ENCODE measurements at places on chromosomes 16 and 17.

- no peak for DNase-seq
Observed at GRCh38 chr17:15892731-15893657, 51.9 kb upstream of the ADORA2B start.

DNA sequence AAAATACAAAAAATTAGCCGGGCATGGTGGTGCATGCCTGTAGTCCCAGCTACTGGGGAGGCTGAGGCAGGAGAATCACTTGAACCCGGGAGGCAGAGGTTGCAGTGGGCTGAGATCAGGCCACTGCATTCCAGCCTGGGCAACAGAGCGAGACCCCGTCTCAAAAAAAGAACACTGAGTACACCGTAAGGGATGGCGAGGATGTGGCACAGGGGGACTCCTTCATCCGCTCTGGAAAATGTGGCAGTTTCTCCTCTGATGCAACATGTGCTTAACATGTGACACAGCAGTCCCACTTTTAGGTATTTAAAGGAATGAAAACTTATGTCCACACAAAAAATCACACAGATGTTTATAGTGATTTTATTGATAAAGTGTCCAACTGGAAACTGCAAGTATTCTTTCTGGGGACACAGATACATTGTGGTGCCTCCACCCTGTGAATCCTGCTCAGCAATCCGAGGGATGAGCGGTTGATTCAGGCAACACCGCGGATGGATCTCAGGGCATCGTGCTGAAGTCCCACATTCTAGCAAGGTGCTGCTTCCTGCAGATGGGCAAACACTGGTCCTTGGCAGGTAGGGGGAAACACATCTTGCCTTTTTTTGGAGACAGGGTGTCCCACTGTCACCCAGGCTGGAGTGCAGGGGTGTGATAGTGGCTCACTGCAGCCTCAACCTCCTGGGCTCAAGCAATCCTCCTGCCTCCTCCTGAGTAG lies 3.5 kb upstream of the C16orf95 start:
- no peak for DNase-seq

- DNase-seq = peak; percentile 60
Observed at GRCh38 chr16:69329369-69330285, 761 bp downstream of the PDF start.

DNA sequence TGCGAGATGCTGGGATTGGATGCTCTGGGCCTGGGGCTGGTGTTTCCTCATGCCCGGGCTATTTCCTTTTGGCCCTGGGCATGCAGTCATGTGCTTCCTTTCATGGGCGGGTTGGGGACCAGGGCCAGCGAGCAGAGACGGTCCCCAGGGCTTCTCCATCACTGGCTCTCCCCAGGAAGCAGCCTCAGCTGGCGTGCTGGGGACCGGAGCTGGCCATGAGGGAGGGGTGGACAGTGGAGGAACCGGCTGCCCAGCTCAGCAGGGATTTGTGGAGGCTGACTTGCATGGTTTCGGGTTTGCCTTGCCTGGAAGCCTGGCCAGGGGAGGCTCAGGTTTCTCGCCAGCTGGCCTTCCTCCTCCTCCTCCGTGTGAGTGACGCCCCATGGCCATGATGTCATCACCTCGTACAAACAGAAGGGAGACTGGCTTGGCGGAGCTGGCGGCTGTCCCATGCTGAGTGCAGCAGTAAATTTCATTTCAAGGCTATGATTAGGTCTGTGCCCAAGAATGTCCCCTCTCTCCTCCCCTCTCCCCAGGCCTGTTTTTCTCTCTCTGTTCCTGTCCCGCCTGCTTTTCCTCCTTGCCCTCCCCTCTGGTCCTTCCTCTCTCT lies 8.9 kb upstream of the TIMP2 start:
- DNase-seq = no peak

DNA sequence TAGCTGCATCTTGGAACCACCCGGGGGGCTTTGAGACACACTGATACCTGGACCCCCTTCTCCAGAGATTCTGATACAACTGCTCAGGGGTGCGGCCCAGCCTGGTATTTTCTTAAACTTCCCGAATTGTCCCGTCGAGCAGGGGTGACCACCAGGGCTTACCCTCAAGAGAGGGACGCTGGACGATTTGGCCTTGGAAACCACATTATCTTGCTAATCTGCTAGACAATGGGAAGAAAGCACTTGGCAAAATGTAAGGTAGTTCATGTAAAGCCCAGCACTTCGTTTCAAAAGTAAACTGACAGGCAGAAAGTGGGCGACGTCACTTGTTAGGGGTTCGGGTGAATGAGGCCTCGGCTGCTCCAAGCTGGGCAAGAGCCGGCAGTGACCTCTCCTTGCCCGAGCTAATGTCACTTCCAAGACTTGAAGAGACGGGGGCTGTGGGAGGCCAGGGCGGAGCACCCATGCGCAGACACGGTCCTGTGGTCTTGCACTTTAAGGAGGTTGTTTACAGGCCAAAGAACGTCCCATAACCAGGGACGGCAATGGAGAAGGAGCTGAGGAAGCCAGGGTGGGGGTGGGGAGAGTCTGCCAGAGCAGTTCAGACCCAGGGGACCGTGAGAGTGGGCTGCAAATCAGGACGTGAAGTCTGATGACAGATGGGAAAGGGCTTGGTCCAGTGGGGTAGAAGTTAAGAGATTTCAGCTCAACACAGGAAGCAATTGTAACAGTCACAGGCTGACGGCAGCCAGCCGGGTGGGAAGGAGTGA lies 152.7 kb upstream of the GSE1 start:
- DNase-seq = no peak

DNA sequence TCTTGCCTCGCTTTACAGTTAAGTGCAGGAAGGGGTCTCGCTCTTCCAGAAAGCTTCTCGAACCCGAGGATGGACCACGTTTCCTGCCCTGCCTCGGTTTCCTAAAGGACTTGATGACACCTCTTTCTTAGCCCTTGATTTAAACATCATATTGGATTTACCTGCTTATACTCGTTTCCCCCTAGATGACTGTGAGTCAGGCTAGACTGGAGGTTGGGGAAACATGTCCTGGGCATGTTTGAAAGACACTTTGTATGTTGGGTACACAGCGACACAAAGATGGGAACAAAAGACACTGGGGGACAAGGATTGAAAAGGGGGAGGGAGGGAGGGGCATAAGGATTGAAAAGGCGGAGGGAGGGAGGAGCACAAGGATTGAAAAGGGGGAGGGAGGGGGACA lies 30.0 kb downstream of the SDK2 start:
- no peak for DNase-seq

- no peak for DNase-seq
Observed at GRCh38 chr16:84348386-84348888, 19.9 kb upstream of the ATP2C2 start.

GRCh38 chr17:42068979-42069378 lies 18.6 kb upstream of the C17orf113 start:
- no peak for DNase-seq

GRCh38 chr17:41655611-41656111 lies 31.3 kb upstream of the KRT17 start:
- DNase-seq = no peak

- DNase-seq = peak; percentile 33
Observed at GRCh38 chr17:48012151-48012520, 25.5 kb downstream of the COPZ2 start.

- no peak for DNase-seq
Observed at GRCh38 chr17:63120406-63120805, 154.4 kb downstream of the TANC2 start.

GRCh38 chr17:79621151-79621943 lies 10.5 kb upstream of the RBFOX3 start:
- DNase-seq = no peak

DNA sequence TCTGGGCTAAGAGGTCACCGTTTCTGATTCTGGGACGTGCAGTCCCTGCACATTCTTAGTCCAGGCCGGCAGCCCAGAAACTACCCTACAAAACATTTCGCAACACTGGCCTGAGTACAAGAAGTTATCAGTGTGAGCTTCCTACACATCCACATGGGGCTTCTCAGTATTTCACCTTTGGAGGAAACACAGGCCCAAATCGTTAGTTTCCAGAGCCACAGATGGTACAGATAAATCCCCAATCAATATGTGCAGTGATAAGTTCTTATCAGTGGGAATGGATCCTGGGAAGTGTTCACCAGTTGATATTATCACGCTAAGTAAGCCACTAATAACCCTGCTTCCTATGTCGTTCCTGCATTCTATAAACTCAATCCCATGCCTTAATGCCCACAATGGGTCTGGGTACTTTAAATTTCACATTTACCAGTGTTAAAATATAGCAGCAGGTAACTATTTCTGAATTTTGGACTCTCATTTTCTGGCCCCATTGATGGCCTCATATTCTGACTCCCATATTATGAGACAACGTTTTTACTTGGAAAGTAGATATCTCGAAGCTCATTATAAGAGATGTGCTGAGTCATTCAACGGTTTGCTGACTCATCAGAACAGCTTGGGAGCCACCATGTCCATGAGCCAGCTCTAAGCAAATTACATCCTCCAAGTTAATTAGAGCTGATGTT lies 370.2 kb upstream of the MAF start:
- DNase-seq = no peak

DNA sequence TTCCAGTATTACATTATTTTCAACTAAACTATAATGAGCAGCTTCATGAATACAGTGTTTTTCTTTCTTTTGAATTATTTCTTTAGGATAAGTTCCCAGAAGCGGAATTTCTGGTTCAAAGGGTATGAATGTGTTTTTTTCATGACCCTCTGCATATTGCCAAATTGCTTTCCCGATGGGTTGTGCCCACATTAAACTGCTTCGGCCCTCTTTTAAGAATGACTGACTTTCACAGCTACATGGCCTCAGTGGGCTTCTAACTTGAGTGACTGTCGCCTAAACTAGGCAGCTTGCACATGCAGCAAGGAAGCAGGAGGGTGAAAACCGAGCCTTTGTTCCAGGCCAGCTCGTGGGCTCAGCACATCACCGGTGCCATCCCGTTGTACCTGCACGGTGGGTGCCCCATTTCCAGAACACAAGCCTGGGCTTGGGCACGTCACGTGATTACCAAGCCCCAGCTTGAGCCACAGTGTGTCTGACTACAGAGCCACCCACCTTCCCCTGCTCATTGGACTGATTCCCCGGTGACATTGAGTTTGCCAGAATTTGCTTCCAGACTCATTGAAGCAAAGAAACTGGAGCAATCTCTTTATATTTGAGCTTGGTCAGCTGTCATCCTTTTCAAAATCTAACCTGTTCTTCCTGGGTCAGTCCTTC lies 112.8 kb downstream of the CLEC16A start:
- no peak for DNase-seq

DNA sequence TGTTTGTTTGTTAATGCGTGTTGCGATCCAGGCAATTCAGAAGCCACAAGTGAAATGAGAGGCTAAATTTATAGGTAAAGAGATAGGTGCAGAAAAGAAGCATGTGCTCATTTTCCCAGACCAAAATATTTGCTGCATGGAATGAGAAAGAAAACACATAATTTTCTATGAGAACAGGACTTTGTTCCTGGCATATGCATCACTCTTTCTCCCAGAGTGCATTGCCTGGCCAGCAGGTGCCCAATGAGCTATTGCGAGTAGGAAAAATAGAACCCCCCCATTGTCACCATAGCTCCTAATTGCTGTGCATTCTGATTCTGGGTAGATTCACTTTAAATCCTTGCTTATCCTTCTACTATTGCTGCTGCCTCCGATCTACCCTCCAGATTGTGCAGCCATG lies 410.4 kb downstream of the PMP22 start:
- DNase-seq = no peak

GRCh38 chr17:35345445-35345925 lies 27.9 kb downstream of the SLFN11 start:
- DNase-seq = no peak

- no peak for DNase-seq
Observed at GRCh38 chr16:11060842-11061241, 116.5 kb downstream of the CLEC16A start.

- DNase-seq = no peak
Observed at GRCh38 chr17:43888548-43888947, 18.8 kb downstream of the MPP2 start.

DNA sequence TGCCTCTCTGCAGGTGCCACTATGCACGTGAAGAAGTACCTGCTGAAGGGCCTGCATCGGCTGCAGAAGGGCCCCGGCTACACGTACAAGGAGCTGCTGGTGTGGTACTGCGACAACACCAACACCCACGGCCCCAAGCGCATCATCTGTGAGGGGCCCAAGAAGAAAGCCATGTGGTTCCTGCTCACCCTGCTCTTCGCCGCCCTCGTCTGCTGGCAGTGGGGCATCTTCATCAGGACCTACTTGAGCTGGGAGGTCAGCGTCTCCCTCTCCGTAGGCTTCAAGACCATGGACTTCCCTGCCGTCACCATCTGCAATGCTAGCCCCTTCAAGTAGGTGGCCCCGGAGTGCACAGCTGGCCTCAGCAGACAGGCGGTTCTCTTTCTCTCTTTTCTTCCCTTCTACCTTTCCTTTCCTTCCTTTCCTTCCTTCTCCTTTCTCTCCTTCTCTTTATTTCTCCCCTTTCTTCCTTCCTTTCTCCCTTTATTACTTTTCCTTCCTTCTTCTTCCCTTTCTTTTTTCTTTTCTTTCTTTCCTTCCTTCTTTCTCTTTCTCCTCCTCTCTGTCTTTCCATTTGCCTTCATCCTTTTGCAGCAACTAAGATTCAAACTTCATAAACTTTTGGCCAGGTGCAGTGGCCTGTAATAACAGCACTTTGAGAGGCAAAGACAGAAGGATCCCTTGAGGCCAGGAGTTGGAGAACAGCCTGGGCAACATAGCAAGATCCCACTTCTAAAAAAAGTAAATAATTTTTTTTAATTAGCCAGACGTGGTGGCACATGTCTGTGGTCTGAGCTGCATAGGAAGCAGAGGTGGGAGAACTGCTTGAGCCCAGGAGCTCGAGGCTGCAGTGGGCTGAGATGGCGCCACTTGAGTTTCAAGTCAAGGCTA lies 46.7 kb downstream of the SCNN1B start:
- DNase-seq = no peak

- DNase-seq = no peak
Observed at GRCh38 chr16:76182041-76182635, 95.1 kb upstream of the CNTNAP4 start.

- no peak for DNase-seq
Observed at GRCh38 chr16:77677129-77677528, 45.2 kb upstream of the NUDT7 start.

DNA sequence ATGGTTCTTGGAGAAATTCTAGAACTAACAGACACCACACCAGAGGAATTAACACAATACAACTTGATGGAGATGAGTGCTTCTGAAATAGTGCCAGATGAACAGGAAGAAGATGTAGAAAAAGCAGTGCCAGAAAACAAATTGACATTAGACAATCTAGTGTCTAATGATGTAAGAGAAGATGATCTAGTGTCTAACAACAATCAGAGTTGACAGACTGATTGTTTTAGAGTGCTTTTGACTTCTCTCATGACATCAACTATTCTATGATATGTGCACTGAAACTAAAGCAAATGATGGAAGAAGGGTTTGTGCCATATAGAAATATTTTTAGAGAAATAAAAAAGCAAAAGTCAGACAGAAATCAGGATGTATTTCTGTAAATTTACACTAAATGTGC lies 646.1 kb upstream of the KIF2B start:
- no peak for DNase-seq
